ENCODE measurements at places on chromosomes 4 and X.

DNA sequence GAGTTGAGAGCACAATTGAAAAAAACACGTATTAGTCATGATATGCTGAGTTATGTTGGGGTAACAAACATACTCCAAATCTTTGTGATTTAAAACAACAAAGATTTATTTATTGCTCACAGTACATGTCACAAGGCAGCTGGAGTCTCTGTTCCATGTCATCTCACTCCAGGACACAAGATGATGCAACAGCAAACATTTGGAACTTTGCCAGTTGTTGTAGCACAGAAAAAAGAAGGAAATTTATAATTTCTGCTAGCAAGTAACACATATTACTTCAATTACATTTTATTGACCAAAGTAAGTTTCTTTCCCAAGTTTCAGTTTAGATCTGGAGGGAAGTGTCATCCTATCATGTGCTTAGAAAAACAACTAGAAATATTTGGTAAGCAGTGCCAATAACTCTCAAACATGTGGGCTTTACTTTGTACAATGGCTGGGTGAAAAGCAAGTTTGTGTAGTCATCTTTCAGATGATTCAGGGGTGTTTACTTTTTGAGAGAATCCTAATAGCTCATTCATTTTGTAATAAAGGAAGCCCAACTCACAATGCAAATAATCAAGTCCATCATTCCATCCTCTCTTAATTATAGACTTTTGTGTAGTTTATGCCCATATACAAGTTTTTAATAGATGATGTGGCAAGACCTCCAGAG is 452.3 kb downstream of the ZIC3 start:
- no peak for DNase-seq

- no peak for DNase-seq
Measured at GRCh38 chr4:152524427-152524826, 11.5 kb downstream of the FBXW7 start.

DNA sequence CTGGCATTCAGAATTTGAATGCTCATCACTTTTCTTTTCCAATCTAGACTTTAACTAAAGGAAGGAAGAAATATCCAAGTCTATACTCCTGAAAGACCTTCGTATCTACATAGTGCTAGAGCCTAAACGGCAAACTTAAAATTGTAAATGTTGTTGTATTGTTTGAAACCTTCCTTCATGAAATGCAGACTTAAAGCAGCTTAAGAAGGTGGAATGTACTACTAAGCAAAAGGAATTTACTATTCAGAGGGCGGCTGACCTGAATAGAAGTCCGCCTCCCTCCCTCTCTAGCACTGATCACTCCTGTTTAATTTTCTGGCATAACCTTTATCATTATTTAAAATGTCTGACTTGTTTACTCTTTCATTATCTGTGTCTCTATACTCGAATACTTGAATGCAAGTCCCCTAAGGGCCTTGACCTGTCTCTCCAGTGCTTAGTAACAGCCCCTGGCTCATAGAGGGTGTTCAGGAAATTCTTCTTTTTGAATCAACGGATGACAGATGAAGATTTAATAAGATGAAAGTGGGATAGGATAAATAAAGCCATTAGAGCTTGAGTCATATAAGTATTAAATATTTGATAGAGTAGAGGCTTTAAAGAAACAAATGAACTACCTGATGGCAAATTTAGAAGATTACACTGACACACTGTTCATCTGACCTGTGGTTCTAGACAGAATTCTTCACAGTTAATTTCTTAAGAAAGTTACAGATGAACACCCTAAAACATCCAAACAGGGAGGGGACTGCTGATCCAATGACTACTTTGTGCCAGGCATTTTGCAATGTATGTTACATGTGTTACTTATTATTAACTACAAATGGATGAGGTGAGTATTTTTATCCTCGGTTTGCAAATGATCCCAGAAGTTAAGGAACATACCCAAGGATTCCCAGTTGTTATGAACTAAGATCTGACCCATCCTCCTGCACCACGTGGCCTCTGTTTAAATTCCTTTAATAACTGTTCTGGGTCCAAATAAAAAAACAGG is 20.2 kb upstream of the RBPJ start:
- DNase-seq, result no peak

GRCh38 chr4:168321006-168321405 is 2.5 kb upstream of the DDX60 start:
- no peak for DNase-seq

DNA sequence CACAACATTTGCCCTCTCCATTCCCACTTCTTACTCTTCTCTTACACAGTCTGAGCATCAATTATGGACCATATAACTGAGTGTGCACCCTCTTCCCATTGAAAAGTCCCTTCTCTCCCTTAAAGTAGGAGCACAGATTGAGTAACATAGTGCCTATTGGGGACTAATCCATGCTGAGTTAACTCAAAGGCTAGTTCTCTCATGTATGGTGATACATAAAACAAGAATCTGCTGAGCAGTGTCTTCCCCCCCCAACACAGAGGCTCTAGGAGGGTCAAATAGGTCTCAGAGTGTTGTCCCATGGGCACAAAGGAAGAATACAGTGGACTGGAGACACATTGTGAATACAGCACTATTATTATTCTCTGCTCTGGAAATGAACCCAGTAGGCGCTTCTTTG is 274.6 kb upstream of the BOD1L1 start:
- DNase-seq, result no peak

GRCh38 chr4:157271166-157271869 is 50.8 kb downstream of the GRIA2 start:
- DNase-seq, result no peak

GRCh38 chrX:37075892-37076595 is 67.9 kb downstream of the FAM47C start:
- no peak for DNase-seq

DNA sequence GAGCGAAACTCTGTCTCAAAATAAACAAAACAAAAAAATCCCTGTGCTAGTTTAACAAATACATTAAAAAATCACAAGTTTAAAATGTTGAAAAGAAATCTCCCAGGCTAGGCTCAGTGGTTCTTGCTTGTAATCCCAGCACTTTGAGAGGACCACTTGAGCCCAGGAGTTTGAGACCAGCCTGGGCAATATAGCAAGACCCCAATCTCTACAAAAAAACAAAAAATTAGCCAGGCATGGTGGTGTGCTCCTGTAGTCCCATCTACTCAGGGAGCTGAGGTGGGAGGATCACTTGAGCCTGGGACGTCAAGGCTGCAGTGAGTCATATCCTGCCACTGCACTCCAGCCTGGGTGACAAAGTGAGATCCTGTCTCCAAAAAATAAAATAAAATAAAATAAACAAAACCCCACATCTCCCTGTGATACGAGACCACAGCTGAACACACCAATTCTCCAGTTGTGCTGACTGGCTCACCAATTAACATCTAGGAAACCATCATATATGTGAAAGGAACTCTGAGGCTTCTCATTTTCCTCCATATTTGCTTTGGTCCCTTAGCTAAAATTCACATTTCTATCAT is 7.3 kb downstream of the RPS4X start:
- no peak for DNase-seq

DNA sequence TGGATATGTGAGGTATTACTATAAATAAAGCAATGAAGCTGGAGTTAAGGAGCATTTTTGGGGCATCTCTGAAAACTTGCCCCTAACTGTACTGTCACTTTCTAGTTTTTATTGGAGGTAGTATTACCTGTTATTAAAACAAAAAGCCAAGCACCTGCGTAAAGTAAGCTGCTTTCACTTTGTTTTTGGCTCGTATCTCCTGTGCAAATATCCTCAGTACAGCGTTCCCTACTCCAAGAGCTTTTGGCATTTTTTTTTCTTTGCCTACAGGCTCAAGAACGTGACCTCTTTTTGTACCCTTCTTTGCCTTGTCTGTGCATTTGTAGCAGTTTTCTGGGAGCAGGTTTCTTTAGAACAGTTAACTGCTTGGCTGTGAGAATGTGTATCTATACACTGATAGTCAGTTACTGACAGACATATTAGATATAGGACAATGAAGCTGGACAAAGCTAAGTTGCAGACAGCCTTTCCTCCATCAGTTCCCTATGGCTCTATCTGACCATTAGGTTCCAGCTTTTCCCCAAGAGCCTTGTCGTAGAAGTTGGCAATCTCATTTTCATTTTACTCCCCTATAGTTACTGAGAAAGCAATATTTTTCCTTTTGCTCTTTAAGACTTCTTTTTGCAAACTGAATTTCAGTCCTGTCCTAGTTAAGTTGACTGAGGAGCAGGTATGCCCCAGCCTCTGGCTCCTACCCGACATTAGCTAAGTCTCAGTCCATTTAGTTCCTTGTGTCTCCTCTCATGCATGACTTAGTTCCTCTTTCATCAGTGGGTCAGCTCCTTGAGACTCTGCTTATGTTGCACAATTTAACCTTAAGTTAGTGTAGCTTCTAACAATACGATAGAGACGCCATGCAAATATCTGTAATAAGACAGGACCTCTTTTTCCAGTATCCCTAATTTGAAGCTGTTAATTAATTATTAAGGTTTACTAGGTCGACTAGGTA is 71.5 kb upstream of the HPRT1 start:
- no peak for DNase-seq

DNA sequence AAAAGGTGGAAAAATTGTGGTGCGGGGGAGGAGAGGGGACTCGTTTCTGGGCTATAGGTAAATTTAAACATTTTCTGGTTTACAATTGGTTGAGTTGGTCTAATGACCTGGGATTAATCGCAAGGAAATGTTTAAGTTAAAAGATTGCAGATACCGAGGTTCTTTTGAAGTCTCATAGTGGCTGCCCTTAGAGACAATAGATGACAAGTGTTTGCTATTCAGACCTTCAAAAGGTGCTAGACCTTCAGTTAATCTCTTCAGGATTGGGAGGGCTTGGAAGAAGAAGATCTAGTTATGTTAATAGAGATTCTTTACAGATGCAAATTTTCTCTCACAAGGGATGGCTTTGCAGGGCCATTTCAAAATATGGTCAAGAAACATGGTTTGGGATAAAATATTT is 2286.1 kb upstream of the AGA start:
- no peak for DNase-seq

DNA sequence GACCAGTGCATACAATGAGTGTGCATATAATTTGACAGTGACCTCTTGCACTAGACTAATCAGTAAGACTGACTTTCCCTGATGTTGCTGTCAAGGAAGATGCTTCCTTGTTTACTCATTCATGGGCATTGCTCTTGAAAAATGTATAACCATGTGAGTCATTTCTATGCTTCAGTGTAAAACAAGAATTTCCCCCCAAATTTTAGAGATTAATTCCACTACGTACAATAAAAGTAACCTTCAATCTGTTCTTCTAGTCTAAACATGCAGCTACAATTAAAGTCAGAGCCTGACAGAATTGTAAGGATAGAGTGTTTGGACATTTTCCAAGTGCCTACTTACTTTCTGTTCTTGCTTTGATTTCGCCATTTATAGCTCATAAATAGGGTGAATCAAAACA is 935.7 kb downstream of the RAPGEF2 start:
- no peak for DNase-seq

DNA sequence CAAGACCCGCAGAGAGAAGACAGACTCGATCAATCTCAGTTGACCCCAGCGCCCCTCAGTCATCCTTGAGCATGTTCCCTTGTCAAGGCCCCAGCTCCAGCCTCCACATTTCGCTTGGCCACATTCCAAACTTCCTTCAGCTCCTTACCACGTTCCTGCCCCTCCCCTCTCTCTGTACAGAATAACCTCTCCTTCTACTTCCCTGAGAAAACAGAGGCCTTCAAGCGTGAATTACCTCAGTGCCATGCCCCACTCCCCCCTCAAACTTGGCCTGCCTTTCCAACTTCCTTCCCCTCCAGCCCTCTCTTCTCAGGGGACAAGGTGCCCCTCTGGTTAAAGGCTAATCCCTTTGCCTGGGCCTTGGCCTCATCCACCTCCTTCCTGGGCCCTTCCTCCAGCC is 3.2 kb upstream of the RIPPLY1 start:
- no peak for DNase-seq

- no peak for DNase-seq
Measured at GRCh38 chr4:95129821-95130311, 372.1 kb downstream of the BMPR1B start.

- DNase-seq, result no peak
Measured at GRCh38 chr4:24070117-24070516, 180.3 kb upstream of the PPARGC1A start.

GRCh38 chr4:186881521-186882220 is 158.0 kb upstream of the FAT1 start:
- no peak for DNase-seq

DNA sequence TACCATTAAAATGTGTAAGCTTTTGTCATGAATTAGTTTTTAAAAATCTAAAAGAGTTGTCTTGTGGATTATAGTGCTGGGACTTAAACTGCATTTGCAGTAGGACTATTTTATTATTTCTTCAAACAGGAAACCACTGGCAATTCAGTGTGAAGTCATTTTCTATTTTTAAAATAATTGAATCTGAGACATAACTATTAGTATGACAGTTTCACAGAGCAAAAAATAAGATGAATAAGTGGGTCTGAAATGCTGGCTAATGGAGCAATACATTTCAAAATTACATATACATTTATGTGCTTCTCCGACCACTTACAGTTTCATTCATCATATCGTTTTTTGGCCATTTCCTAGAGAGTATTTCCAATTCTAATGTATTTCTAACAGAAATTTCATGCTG is 75.3 kb upstream of the RAPGEF2 start:
- DNase-seq, result no peak

DNA sequence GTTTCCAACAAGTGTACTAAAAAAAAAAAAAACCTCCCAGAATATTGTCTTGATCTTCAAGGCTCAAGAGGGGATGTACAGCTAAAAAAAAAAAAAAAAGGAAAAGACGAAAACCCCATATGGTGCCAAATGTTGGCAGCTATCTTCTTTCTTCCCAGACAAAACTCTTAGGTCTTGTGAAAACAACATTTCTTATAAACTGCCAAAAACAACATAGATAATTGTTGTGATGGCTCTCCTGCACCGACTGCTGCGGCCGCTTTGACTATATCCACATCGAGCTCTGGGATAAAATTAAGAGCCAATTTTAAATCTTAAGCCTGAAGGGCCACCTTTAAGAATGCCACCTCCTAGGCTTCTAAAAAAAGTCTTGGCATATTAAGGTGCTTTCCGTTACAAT is 23.5 kb downstream of the PDGFC start:
- DNase-seq, result no peak

- no peak for DNase-seq
Measured at GRCh38 chr4:131137196-131137595, 2011.9 kb upstream of the PCDH10 start.
